ENCODE measurements at places on chromosomes 11 and 22.

DNA sequence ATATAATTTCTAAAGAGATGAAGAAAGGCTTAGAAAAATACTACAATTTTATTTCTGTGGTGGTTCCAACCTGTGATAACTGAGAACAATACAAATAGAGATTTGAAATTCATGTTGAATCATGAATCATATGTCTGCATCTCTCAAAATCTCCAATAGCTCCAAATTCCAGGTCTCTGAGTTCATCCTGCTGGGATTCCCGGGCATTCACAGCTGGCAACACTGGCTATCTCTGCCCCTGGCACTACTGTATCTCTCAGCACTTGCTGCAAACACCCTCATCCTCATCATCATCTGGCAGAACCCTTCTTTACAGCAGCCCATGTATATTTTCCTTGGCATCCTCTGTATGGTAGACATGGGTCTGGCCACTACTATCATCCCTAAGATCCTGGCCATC, at the start of gene OR56B1:
Gene OR56B1, plus strand, starts transcription at position 53 of the 400 bp plus-strand sequence. Its CDS starts 69 bp downstream, at position 122.
- no peak for DNase-seq

DNA sequence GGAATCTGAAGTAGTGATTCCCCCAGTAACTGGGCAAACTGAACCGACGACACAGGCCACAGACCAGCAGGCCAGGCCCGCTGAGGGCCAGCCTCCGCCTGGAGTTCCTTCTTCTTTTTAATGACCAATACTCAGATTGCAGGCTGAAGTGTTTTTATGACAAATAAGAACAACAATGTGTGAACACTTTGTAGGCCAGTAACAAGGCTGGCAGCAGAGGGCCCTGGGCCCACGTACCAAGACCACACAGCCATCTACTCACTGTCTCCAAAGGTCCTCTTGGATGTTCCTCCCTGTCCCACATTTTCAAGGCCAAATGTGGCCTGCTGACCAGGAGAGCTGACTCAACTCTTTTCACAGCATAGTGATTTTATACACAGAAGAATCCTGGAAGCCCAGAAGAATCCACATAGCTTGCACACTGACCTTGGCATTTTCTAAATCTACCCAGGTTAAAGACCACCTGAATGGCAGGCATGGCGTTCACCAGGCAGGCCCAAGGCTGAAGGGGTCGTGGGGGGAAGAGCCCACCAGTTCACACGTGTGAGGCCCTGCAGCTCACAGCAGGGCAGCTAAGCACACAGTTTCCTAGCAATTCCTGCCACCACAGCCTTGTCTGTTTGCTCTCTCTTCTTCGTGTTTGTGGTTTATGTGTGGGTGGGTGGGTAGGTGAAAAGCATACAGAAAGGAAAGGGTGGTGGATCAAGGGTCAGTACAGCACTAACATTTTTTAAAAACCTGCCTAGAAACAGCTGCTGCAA, 13.3 kb downstream of the SMCO4 start:
- DNase-seq = no peak

GRCh38 chr11:19742588-19743292, 30.1 kb downstream of the NAV2 start:
- DNase-seq = peak; percentile 21

DNA sequence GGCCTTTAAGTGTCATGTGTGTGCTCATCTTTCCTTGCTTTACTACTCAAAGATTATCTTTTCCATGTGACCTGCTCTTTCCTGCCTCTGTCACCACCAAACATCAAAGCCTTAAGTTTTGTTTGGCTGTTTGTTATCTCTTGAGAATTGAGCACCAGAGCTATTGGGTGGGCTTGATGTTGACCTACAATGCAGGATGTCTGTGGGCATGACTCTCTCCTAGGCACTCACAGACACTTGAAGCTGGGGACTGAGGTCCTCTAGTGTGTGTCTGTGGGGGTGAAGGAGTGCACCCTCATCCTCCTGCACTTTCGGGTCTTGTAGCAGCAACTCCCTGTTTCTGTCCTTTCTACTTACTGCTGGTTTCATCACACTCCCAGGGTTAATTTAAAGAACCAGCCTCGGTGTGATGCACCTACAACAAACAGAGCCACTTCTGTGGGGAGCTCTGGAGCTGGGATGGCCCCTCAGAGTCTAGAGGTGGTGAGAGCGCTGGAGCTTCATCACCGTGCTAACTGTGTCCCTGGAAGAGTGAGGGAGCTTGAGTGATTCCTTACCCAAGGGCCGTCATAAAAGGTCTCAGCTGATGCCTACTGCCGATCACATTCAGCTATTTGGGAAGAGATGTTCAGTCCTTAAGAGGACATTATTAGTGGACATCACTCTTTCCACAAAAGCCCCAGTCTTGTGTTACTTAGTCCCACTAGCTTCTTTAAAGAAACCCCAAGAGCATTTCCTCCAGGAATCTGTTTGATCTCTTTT, 56.3 kb downstream of the LRRC74B start:
- DNase-seq = no peak

DNA sequence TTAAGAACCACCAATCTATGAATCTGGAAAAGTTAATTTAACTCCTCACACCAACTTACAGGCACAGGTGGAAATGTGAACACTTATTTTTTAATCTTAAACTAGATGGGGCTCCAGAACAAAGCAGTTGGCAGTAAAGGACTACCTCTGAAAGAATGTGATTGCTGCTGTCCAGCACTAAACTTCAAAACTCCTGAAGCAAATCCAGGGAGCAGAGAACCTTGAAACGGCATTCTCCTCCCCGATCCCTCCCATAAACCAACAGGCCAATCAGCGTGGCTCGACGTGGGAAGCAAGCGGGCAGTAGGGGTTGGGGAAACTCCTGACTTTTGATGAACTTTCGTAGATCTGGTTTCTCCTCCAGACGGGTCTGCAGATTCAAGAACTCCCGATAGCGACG, 5.0 kb downstream of the SNX19 start:
- no peak for DNase-seq

DNA sequence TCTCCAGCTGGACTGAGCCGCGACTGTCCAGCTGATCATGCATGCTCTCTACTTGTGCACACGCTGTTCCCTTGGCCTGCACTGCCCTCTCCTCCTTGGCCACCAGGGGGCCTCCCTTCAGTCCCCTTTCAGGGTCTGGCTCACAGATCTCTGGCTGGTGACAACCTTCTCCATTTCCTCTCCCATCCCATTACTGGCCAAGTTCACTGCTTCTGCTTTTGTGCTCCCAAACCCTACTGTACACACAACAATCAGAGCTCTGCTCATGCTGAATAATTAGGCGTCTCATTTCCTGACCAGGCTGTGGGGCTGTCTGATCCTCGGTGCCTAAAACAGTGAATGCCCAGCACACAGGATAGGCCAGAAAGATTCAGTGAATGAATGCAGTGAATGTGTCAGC, 224.0 kb upstream of the NARS2 start:
- DNase-seq = no peak

- DNase-seq = no peak
These were observed 18.4 kb downstream of the ARHGAP42 start for GRCh38 chr11:100705447-100705846.

- DNase-seq = no peak
These were observed 64.7 kb downstream of the MAML2 start for GRCh38 chr11:96278039-96278897.

DNA sequence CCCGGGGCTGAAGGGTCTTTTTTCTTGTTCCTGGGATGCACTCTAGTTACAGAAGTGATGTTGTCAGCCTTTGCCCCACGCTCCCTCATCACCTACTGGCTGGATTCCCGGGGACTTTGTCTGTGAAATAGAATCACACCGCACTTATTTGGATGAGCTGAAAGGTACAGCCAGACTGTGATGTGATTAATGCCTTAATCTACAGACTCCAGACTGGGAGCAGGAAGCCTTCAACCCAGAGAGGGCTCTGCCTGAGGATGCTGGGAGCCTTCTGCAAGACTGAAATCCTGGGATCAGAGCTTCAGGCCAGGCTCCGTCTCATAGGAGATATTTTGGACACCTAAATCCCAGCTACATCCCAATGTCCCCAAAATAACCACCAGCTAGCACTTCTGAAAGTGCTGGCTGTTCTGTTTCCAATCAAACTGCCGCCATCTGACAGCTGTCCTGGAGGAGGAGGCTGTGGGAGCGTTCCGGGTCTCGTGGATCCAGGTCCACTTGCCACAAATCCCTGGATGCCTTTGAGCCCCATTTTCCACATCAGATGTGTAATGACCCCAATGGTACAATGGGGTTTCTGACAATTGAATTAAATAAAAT, 688.5 kb downstream of the TBC1D22A start:
- no peak for DNase-seq

DNA sequence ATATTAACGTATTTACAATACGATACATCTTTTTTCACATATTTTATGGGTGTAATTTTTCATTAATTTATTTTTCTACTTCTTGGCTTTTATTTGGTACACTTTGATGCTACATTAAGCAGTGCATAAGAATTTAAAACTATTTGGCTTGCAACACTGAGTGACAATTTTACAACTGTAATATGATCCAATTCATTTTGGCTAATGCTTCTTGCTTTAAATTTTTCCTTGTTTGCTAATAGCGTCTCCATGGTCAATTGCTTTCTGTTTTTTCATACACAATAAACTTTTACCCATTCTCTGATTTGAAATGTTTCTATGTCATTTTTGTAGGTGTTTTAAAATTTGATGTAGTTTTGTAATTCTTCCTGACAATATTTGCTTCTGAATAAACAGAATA, 773.2 kb downstream of the FAM181B start:
- DNase-seq = no peak

DNA sequence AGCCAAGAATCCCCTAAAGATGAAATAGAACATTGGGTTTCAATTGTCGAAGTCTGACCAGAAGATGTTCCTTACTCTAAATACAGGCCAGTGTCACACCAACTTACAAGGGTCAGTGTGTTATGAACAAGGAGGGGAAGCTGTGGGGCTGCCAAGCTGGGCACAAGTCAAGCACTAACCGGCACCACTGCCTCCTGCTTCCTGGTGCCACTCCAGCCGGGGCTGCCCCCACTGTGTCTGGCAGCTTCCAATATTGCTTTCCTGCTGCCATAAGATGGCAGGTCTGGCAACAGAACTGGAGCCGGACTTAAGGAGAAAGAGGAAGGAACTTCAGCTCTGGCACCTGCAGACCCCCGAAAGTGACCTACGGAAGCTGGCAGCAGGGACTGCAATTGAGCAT, 13.7 kb upstream of the VPS37C start:
- no peak for DNase-seq

DNA sequence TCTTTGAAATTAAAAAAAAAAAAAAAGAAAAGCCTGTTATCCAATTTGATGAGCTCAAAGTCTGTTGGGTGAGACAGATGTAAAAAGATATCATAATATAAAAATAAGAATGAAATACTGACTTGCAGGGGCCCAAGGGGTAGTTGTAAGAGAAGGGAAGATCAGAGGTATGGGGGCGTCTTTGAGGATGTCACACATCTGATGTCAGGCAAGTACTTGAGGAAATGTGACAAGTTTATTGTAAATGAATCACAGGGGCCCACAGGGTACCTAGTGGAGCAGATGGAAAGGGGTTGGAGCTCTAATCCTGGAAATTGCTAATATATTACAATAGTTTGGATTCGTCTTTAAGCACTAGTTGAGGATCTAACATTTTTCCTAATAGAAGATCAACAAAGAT, 131.6 kb downstream of the MAML2 start:
- no peak for DNase-seq

DNA sequence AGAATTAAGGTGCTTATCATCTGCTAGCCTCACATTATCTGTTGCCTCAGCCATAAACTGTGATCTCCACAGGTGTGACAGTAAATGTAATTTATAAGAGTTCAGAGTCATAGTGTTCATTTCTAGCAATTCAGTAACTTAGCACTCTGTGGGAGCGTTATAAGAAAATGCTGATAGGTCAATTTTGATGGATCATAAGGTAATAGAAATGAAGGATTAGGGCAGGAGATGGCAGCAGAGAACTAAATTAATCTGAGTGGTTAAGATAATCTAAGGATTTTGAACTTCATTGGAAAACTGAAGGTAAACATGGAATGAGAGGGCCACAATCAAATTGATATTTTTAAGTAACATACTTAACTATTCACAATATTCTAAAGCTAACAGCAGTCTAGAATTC, 26.5 kb upstream of the SLC22A9 start:
- DNase-seq = no peak

- DNase-seq = no peak
These were observed 179.4 kb downstream of the ETS1 start for GRCh38 chr11:128407962-128408361.

DNA sequence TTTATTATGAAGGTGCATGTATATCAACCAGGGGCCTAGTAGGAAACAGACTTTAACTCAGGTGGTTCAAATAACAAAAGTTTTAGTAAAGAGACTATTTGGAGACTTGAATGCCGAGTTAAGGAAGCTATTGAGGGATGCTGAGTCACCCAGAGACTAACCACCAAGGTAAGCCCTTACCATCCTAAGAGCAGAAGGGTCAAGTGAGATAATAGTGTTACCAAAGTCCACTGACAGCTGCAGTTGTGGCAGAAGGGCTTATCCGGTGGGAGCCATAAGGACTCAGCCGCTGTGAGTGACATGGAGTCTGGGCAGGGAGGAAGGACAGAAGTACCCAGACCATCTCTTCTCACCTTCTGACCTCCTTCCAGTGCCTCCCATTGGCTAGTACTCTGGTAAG, 134.0 kb downstream of the INSC start:
- DNase-seq = no peak

- DNase-seq = no peak
These were observed 22.3 kb downstream of the SLC6A5 start for GRCh38 chr11:20621679-20622078.

DNA sequence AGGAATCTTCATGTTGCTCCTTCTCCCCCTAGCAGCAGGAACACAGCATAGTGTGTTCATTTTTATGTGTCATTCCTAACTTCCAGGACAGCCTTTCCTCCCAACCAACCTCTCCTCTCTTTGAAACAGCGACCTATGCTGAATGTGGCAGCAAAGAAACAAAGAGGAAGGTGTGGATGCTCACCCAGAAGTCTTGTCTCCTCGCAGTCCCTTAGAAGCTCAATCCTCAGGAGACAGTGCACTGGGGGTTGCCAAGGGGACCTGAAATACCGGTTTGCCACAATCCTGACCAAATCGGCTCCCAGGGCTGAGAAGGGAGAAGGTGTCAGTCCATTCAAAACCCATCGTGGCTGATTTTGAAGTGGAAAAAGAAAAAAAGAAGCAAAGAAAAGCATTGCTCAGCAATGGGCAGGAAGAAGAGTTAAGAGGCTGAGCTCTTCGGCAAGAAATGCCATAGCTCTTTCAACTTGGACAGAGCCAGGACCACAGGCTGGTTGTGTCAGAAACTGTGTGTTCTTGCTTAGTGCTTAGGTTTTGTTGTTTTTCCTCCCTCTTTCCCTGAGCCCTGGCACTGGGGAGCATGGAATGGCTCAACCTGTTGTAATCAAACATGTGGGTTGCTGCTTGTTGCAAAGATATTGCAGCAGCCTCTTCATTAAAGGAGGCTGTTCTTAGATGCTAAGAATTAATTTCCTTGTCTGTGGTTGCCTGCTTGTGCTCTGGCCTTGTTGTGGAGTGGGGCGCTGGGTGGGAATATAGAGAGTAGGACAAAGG, 30.4 kb upstream of the TENM4 start:
- DNase-seq = no peak

DNA sequence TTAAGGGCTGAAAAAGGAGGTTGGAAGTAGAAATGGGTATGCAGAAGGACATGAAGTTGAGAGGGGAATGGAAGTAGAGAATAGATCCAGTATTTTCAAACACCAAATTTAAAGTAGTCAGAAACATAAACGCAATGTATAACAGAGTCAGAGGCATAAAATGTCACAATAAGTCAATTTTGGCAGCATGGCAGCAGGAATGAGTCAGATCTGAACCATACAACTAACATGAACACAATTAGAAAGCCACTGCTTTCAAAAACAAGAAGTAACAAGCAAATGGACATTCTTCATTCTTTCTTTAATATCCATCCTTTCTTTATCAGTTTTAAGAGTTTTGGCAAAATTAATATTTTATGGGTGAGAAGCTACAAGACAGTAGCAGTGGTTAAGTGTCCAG, 2.5 kb downstream of the CHORDC1 start:
- DNase-seq = no peak
